H54 (cell line): ENCODE measurements at places on chromosomes 12 and 14.

- DNase-seq: no peak
Measured at GRCh38 chr12:126171937-126172559, 1106.8 kb downstream of the AACS start.

- DNase-seq: no peak
Measured at GRCh38 chr14:54278665-54279295, 118.0 kb upstream of the CDKN3 start.

DNA sequence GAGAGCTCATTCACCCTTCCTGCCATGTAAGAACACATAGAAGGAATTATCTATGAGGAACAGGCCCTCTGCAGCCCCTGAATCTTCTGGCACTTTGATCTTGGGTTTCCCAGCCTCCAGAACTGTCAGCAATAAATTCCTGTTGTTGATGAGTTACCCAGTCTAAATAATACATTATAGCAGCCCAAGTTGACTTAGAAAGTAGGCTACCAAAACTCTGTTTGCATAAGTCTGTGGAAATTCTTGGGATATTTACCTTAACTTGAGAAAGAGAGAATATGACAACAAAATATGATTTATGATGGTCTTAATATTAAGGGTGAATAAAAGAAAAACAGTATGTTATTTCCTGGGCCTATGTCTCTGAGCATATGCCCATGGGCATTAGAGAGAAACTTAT lies 433.0 kb upstream of the LMO3 start:
- DNase-seq: no peak

DNA sequence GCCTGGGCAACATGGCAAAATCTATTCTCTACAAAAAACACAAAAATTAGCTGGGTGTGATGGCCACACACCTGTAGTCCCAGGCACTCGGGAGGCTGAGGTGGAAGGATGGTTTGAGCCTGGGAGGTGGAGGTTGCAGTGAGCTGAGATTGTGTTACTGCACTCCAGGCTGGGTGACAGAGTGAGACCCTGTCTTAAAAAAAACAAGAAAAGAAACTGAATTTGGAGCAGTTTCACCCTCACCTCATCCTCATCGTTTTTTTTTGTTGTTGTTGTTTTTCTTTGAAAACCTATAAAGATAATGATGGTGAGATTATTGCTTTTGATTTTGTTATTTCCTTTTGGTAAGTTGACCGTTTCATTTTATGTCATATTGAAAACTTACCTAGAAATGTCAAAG lies 60.7 kb downstream of the SLC38A6 start:
- no peak for DNase-seq

DNA sequence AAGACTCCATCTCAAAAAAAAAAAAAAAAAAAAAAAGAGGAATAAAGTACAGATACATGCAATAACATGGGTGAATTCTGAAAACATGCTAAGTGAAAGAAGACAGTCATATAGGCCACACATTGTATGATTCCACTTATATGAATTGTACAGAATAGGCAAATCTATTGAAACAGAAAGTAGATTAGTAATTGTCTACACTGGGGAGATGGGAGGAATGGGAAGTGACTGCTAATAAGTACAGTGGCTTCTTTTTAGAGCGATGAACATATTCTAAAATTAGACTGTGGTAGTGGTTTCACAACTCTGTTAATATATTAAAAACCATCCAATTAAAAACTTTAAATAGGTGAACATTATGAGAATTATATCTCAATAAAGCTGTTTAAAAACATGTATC lies 74.4 kb downstream of the ANKS1B start:
- DNase-seq: no peak

DNA sequence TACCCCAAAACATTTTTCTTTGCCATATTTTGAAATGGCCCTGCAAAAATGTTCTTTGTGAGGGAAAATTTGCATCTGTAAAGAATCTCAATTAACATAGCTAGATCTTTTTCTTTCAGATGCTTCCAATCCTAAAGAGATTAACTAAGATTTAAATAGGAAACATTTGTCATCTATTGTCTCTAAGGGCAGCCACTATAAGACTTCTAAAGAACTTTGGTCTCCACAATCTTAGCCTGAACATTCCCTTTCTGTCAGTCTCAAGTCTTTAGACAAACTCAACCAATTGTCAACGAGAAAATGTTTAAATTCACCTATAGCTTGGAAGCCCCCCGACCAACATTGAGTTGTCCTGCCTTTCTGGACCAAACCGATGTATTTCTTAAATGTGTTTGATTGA lies 71.1 kb upstream of the RASSF8 start:
- no peak for DNase-seq

DNA sequence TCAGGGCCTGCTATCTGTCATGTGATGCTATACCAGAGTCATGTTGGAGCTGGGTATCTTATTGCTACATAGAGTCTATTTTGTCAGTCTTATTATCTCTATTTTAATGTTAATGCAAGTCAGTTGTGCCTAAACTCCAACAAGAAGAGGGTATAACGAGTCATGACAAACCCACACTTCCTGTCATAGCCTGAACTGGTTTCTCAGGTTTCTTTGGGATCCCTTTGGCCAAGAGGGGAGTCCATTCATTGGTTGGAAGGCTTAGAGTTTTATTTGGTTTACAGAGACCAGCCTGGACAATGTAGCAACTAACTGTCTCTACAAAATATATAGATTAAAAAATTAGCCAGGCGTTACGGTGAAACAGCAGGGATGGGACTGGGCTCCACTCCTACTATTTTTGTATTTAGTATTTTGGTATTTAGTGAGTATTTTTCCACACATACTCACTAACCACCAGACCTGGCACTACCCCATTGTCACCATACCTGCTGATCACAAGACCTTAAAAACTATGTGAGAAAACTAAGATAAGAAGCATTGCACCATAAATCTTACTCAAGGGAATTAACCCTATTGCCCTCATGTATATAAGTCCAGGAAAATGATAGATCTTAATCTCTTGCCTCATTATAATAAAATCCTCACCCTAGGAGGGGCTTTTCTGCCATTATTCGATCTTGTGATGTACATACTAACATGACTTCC lies 387.5 kb downstream of the IPO8 start:
- DNase-seq: no peak

DNA sequence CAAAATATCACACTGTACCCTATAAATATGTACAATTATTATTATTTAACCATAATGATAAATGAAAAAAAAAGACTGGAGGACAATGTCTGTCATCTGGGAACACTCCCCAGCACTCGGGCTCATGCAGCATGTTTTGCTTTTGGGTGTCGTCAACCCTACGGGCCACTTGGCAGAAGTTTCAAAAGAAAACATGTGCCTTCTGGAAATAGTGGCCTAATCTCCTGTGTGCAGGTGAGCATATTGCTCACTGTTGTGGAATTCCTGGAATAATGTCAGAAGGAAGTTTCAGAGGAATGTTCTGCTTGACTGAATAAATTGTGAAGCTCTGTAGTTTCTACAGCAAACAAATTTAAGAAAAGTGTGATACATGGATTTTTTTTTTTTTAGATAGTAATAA lies 298.3 kb downstream of the SSPN start:
- DNase-seq: no peak

- no peak for DNase-seq
Measured at GRCh38 chr12:4152145-4152795, 121.3 kb upstream of the CCND2 start.

GRCh38 chr12:946212-946611 lies 3.3 kb downstream of the RAD52 start:
- no peak for DNase-seq

DNA sequence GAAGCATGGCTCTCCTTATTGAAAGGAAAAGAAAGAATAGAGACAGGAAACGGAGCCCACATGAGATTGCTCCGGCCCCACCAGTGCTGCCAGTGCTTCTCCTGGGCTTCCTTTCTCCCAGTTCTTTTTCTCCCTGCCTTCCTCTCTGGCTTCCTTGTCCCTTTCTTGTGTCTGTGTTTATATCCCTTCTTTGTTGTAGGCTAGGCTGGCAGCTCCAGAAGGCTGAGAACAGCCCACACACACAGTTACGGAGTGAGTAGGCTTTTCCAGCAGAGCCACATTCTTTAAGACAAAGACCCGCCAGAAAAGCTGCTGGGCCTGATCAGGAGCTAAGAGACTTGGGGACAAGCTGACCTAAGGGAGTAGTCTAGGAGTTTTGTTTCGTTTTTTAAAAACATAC lies 13.0 kb downstream of the CIPC start:
- no peak for DNase-seq

GRCh38 chr14:54146601-54147000 lies 190.0 kb upstream of the BMP4 start:
- DNase-seq: no peak
